ENCODE measurements at places on chromosomes 6 and 20.

DNA sequence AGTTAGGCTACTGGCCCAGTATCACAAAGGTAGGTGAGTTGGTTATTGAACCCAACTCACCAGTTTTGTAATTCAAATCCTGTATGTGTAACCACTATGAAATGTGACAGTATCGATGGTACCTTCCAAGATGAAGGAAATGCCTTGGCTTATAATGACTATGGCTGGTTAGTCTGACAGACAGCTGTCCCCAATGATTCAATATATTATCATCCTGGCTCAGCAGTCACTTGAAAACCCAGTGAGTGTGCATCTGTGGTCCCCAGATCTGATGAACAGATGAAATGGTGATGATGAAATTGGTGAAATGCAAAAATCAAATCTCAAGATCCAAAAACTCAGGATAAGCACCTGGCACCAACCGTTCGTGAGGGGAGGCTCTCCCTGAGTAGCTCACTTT lies 54.8 kb downstream of the TNFRSF21 start:
- no peak for DNase-seq

GRCh38 chr6:158244373-158244772 lies 67.9 kb upstream of the TULP4 start:
- no peak for DNase-seq

GRCh38 chr20:19706463-19706862 lies 51.6 kb upstream of the RIN2 start:
- no peak for DNase-seq

DNA sequence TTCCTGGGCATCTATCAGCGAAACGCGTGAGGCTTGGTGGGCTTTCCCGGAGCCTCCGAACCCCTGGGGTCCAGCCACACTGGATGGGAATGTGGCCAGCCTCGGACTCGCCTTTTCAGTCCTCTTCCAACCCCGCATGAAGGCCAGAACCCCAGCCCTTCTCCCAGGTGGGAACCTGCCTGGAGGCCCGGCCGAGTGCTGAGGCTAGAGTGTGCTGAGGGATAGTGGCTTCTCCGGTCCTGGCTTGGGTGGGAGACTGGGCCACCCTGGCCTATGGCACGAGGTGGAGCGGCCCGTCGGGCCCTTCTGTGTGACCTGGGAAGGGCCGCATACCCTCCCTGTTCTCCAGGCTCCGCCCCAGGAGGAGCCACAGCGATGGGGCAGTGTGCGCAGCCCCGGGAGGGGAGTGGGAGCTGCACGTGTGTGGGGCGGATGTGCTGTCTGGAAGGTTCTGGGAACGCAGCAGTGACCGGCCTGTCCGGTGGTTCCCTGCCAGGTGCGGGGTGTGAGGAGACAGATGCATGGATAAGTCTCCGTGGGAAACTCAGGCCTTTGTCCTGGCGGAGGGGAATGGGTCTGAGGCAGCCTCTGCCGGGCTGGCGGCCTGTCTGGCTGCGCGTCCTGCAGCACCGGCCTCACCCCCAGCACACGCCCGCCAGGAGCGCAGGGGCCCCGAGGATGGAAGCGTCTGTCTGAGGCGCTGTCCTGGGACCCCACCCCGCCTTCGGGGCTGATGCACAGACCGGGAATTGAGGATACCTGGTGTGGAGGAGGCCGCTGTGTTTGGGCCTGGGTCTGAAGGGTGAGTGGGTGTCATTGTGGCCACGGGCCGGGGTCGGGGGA lies 1.1 kb upstream of the BHLHE23 start:
- no peak for DNase-seq

DNA sequence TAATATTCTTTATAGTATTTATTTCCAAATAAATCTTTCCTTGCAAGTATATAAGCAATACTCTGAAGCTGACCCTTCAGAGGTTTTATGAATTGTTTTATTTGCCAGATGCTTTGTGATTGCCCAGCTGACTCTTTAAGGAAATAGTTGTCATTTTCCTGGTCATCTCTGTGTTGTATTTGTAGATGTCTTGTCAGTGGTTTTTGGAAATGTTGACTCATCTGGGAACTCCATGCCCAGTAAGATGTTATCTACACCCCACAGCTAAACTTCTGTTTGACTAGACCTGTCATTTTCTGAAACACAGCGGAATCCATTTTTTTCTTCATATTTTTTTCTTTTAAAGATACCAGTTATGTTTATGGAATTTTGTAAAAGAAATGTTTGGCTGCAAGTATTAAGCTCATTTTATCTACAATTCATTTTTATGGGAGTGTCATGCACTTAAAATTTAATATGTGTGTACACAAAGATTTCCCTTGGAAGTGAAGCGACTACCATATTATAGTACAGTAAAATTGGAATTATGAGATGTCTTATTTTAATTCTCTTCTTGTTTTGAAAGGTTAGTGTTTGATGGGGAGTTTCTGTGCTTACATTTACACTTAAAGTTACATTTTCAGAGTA lies 491.0 kb downstream of the NKAIN2 start:
- DNase-seq = no peak

DNA sequence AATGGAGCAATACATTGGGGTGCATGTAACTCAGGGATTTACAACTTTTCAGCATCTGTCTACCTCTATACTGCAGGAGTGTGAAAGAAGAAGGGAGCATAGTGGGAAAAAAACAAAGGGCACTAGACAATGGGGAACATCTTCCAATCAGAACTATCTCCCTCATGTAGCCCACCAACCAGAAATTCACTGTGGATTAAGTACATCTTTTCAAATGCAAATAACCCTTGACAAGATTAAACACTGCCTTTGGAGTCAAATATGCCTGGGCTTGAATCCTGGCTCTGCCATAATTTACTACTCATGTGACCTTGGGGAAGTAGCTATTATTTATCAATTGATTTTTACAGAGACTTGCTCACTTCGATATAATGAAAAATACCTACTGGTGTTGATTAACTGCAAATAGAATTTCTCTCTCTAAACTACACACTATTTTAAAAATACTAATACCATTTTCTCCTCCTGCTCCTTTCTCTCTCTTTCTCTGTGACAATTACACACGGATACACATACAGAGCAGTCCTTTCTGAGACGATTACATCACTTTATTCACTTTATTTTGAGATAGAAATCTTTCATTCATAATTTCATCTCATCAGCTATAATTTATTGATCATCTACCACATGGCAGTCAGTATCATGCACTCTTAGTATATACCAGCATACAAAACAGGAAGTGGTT lies 783.7 kb downstream of the FRK start:
- DNase-seq = no peak

- no peak for DNase-seq
These were observed 16.8 kb downstream of the FOXC1 start for GRCh38 chr6:1626481-1626880.

- no peak for DNase-seq
These were observed 14.6 kb downstream of the CDK5RAP1 start for GRCh38 chr20:33386673-33387072.

DNA sequence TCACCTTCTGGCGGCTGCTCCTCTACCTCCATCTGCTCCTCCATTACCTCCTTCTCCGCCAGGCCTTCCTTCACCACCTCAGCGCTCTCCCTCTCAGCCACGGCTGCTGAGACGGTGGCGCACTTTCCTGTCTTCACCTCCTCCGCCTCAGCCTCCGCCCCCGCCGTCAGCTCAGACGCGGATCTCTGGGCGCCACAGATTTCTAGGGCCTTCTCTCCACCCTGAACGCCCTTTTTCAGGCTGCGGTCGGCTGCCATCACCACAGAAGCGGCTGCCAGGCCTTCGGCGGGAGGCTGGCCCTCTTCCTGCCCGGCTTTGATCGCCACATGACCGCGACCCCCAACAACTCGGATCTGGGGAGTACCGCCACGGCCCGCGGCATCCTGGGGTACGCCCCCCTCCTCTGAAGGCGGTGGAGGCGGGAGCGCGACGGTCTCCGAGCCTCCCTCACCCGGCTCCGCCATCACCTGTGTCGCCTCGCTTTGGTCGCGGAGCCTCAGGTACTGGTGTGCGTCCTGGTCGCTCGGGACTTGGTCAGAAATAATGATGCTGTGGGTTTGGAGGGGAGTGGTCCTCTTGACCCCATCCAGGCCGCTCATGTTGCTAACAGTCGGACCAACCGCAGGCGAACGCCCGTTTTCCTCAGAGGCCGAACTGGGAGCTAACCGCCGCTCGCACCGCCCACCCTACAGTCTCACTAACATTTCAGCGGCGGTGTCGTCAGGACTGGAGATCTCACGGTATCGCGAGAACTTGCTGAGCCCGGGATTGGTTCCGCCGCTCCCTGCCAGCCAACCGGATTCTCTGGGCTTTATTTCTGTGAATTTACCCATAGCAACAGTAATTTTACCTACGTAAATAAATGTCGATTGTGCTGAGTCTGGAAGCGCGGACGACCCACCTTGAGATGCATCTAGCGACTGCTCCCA lies at the start of gene TSPYL1:
Gene TSPYL1 (minus strand): TSS at position 699 of the 929 bp plus-strand sequence. CDS start 100 bp downstream, at position 599.
- peak; percentile 98 for DNase-seq

DNA sequence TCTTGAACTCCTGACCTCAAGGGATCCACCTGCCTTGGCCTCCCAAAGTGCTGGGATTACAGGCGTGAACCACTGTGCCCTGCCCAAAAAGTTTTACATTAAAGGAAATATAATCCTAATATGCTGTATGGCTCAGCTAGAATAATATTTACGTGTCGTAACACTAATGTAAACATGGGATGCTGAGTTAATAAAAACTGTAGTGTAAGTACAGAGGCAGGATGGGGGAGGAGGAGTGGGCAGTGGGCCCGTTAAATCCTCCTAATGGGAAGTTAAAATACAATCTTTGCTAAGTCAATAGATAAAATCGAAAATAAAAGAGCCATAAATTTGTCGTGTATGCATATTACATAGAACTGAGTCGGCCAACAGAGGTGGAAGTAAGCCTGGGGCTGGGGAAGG lies 12.1 kb upstream of the IP6K3 start:
- no peak for DNase-seq

GRCh38 chr6:20891161-20891560 lies 356.9 kb downstream of the CDKAL1 start:
- no peak for DNase-seq

DNA sequence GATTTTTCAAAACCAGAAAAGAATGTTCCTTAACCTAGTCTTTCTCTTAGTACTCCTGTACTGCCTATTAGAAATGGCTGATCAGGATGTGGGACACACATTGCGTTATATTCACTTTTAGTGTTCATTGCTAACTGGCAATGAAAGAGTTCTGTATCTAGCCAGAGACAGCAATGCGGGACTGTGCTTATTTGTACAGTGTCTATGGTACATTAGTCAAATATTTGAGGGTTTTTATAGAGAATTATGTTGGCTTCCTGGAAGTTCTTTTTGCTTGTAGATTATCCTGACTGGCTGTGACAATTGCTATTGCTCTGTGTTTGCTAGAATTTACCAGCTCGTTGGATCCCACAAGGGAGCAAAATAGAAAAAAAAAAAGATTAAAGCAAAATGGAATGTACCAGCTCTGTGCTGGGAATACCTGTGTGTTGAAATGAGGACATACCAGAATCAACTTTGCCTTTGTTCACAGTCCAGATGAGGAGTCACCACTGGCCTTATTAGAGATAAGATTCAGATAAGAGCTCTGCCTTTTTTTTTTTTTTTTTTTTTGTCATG lies 22.4 kb upstream of the IFNGR1 start:
- no peak for DNase-seq

- no peak for DNase-seq
These were observed 338.2 kb upstream of the ZFP64 start for GRCh38 chr20:52529826-52530225.

DNA sequence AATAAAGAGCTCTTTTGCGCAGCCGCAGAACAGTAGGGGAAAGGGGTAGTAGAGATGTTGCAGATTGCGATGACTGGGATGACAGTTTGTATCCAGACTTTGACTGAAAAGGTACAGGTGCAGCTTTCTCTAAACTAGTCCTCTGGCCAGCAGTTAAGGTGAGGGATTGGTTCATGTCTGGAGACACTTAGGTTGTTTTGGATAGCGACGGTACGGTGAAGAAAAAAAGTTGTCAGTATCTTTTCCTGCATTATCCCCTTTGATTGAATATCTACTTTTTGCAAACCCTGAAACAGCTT lies 537 bp downstream of the PRR3 start:
- peak; percentile 73 for DNase-seq

DNA sequence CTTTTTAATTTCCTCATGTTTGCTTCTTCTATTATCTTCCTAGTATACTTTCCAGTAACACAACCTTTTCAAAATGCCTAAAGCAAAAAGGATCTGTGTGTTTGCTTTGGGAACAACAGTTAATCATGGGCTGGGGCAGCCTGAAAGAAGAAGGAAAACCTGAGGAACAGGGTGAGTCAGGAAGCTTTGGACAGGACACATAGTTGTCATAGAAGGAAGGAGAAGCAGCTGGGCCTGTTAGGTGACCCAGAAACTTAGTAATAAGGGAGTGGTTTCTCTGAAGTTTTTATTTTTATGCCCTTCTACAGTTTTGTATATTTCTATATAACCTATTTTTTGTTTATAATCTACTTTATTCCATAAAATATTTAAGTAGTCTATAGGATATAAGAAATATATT lies 61.4 kb downstream of the CD24 start:
- DNase-seq = no peak

DNA sequence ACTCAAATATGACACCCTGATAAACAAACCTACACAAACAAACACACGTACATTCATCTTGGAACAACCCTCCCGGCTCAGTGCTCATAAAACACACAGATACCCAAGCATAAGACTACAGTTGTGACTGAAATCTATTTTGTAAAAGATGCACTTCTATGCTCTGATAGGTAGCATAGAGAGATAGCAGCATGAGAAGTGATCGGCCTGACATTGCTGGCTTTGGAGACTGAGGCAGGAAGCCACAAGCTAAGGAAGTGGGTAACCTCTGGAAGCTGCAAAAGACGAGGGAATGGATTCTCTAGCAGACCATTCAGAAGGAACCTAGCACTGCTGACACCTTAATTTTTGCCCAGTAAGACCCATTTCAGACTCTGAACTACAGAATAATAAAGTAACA lies 1.6 kb upstream of the RNF39 start:
- DNase-seq = no peak

DNA sequence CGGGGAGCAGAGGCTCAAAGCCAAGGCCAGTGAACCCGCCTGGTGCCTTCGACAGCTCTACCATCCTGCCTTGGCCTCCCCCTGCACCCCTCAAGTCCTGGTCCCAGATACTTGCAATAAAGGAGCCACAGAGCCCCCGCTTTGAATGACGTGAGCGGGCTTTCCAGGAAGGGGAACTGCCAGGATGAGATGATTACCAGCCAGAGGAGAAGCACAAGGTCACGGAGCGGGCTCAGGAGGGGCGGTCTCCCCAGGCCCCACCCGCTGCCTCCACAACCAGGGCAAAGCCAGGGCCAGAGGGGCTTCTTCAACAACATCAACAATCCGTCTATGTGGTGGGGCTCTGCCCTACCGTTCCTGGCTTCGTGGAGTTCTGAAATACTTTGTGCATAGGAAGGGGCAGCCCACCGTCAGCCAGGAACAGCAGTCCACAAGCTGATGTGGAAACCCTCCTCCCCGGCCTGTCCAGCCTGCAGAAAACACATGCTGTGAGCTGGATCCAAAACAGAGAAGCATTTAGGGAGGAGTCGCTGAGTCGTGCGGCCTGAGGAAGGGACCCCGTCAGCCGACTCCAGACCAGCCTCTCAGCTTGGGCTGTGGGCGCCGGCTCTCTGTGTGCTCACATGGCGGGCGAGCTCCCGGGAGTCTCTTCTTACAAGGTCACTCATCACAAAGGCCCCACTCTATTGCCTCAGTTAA lies 392.5 kb downstream of the CDH4 start:
- DNase-seq = no peak

- DNase-seq = no peak
These were observed 102.5 kb downstream of the PAK5 start for GRCh38 chr20:9736373-9736772.

GRCh38 chr6:16907991-16908390 lies 146.7 kb upstream of the ATXN1 start:
- DNase-seq = no peak
